ENCODE measurements at places on chromosomes 5 and 9. TPM values are rescaled to one million over a fixed set of nuclear protein-coding genes. Genes with fewer than 3 reads are reported as not detected.

The NRG2 gene
- 0.73 TPM for total RNA-seq

The GABBR2 gene
- total RNA-seq, result 1.3 TPM

The CARTPT gene
- not detected for total RNA-seq

The TEX48 gene
- not detected for total RNA-seq

The GRXCR2 gene
- not detected for total RNA-seq

The WWC1 gene
- 2.3 TPM for total RNA-seq
